ENCODE measurements at places on chromosomes 12 and 14.

DNA sequence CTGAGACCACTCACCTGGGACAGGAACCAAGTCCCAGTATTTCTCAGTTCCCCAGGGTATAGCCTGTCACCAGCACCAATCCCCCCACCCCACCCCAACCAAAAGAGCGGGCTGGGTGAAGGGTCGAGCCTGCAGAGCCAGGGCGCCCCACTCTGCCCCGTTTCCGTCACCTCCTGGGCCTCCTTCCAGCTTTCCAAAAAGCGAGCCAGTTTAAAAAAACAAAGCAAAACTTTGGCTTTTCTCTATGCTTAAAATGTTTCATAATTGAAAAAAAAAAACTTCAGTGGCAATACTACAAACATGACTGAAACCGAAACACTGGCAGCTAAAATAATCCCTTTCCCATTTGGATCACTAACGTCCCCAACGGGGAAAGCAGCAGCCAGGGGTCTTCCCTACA, 7.5 kb downstream of the CAMKK2 start:
- no peak for DNase-seq

DNA sequence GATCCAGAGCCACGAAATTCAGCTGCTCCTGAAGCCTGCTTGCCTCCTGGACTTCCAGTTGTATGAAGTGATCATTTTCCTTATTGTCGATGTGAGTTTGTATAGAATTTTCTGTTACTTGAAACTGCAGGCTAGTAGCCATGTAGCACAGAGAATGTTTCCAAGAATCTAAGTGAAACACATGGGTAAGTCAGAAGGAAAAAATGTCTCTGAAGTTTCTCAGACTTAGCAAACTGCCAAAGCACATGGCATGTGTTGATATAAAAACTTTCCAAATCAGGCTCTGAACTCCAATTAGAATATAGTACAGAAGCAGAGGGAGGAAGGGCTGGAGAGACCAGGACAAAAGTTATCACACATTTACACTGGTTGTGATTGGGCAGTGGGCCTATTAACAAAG, 9.8 kb upstream of the PCNX1 start:
- DNase-seq, result no peak

DNA sequence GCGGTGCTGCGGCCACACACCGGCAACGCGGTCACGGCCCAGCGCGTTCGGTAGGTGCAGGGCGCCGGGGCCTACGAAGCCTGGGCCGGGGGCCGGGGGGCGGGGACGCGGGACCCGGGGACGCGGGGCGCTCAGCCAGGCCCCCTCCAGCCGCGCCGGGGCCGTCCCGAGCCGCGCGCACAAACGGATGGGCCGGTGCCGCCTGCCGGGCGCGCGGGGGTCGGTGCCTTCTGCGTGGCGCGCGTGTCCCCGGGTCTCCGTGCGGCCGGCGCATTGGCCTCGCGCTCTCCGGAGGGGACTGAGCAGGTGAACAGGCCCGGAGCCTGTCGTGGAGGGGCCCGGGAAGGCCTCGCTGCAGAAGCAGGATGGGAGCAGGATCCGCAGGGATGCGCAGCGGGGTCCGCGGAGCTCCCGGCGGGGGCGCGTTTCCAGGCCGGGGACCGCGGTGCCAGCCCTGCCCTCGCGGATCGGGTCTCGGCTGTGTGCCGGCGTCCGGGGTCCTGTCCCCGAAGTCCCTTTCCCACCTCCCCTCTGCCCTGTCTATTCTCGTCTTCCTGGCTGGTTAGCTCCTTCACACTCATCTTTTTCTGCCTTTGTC, 421 bp downstream of the GLT1D1 start:
- no peak for DNase-seq

- DNase-seq, result no peak
Observed at GRCh38 chr12:76384560-76384959, 36.3 kb upstream of the BBS10 start.
